ENCODE measurements at places on chromosomes 4 and X. TPM values are rescaled to one million over a fixed set of nuclear protein-coding genes. Genes with fewer than 3 reads are reported as not detected.

- no peak for DNase-seq
Observed at GRCh38 chrX:73847100-73847499, 284.1 kb downstream of the CHIC1 start.

DNA sequence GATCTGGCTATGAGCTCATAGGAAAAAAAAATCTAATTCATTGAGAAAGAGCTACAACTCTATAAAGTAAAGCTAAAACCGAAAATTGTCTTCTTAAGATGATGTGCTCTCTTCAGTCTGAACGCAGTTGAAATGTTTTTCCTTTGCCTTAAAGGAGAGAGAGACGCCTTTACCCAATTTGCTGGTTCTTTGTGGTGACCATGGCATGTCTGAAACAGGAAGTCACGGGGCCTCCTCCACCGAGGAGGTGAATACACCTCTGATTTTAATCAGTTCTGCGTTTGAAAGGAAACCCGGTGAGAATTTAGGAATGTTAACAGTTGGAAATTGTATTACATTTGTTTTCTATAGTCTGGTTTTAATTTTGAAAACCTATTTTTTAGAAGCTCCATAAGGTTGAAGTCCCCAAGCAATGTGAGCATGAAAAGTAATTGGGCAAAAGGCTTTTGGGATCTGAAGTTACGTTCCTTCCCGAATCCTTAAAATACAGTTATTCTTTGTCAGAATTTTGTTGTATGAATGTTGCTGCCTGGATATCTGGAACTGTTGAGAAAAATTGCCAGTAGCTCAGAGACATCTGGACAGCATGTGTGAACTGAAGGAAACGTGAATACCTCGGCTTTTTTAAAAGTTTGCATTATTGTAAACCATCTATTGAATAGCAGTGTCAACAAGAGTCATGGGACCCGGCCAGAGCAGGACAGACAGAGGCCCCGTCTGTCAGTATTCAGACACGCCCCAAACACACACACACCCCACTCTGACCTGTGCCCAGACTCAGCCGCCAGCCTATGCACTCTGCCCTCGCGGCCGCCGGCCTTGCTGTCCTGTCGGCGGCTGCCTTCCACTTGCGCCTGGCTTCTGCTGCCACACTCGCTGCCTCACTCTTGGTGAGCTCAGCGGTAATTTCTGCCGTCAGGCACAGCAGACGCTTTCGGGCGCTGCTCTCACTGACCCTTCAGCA, 9.9 kb downstream of the PIGG start:
- DNase-seq = no peak

- DNase-seq = no peak
Observed at GRCh38 chrX:1164322-1165288, 47.8 kb downstream of the CRLF2 start.

DNA sequence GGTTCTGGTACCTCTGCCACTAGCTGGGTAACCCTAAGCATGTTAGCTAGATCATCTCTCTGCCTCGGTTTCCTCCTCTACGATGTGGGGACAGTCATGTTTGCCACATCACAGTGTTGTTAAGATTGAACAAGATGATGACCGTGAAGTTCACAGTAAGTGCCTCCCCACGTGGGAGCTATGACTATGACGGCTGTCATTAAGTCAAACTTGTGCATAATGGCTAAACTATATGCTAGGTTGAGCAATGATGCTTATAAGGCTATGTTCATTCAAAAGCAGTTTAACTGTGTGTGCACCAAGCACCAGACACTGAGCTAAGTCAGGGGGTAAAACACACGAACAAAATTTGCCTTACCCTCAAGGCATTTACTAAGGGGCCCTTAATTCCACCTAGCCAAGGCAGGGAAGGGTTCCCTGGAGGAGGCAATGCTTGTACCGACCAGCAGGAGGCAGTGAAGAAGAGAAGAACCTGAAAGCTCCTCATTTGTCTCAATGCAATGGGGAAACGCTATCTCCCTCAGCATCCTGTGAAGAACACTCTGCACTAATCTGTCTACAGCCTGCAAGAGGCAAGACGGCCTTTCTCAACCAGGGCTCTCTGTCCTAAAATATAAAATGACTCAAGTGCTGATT, 52.9 kb downstream of the MAP7D2 start:
- DNase-seq = no peak

GRCh38 chr4:986428-986878, 391 bp upstream of the IDUA start:
- DNase-seq = no peak

GRCh38 chr4:2059046-2059725, at the start of gene NAT8L:
Gene NAT8L (plus strand): TSS chr4:2059327. CDS start chr4:2059512, 185 bp downstream.
- no peak for DNase-seq

- DNase-seq = no peak
Observed at GRCh38 chr4:83417566-83417965, 38.1 kb downstream of the HELQ start.

- no peak for DNase-seq
Observed at GRCh38 chr4:10007436-10007740, 13.9 kb downstream of the SLC2A9 start.

GRCh38 chr4:53651156-53651735, 60.0 kb upstream of the LNX1 start:
- peak; percentile 21 for DNase-seq

- DNase-seq = no peak
Observed at GRCh38 chr4:105171912-105172311, 25.2 kb downstream of the TET2 start.

DNA sequence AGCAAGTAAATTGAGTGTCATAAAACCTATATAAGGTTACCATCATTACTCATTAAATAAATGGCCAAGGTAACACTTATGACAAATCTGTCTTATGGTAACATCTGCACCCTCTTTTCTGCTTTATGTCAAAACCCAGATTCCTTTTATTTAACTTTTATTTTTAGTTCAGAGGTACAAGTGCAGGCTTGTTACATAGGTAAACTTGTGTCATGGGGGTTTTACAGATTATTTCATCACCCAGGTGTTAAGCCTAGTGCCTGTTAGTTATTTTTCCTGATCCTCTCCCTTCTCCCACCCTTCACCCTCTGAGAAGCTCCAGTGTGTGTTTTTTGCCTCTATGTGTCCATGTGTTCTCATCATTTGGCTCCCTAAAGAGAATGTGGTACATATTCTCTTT, 930.7 kb downstream of the CCSER1 start:
- no peak for DNase-seq

GRCh38 chrX:74286950-74287740, 16.8 kb upstream of the ZCCHC13 start:
- peak; percentile 37 for DNase-seq

- no peak for DNase-seq
Observed at GRCh38 chr4:172392741-172393140, 579.5 kb downstream of the GALNTL6 start.

DNA sequence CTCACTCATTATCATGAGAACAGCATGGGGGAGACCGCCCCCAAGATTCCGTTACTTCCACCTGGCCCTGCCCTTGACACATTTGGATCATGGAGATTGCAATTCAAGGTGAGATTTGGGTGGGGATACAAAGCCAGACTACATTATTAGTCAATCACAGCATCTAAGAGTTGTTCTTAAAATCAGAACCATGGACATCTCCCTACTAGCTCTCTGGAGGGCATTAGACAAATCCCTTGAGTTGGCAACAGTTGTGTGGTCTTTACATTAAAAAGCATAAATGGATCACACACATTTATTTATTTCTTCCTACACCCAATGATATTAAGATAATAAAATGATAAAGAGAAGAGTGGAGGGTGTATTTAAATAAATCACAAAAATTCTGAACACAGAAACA, 262.8 kb upstream of the VCX start:
- no peak for DNase-seq

GRCh38 chr4:152920768-152921167, 15.4 kb upstream of the FHDC1 start:
- DNase-seq = no peak

GRCh38 chr4:165379678-165380064, 863 bp downstream of the CPE start:
- DNase-seq = peak; percentile 44

DNA sequence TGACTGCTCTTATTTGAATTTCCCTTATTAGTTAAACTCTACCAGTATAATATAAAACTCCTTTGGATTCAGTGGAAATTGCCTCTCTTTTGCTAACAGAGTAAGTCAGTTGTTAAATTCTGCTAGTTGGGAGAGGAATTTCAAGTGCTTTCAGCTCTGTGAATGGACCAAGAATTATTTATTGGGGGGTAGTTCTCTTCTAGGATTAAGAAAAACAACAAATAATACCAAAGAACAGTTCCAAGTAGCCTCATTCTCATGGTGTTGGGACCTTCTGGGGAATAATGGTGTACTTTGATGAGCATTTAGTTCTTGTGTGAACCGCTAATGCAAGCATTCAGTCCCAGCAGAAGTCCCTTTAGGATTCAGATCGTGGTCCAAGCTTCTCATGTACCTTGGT, 11.6 kb downstream of the SPARCL1 start:
- DNase-seq = no peak

DNA sequence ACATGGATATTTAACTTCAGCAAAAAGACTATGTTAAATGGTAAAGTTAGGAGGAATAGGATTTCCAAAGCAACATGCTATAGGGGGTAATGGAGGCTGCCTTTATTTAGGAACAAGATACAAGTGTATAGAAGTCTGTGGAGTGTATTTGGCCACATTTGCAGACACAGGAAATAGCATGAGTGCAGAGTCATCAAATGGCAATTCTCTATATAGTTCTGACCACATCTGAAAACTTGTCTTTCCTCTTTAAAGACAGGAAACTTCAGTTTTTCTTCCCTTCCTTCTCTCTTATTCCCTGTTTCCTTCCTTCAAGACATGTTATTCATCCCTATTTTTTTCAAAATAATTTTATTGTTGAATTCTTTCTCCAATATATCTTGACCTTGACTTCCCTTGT, 119.3 kb upstream of the PITX2 start:
- DNase-seq = no peak

GRCh38 chr4:107950746-107951540, 19.6 kb downstream of the CYP2U1 start:
- DNase-seq = no peak

DNA sequence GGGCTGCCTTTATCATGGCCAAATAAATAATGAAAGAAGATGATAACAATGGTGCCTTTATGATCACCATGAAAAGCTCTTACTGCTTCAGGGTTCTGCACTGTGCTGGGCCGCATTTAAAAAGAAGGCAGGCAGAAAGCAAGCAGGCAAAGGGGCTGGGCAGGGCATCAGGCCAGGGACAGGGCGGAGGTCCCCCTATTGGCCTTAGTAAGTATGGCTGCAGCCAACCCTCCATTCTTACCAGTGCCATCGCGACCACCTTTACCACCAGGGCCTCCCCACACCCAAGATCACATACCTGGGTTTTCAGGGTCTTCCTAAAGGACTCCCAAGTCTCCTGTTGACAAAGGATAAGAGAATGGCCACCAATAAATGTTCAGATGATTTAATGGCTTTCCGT, 38.9 kb downstream of the CNGA2 start:
- no peak for DNase-seq

- no peak for DNase-seq
Observed at GRCh38 chr4:15694431-15694830, 8.4 kb upstream of the BST1 start.

DNA sequence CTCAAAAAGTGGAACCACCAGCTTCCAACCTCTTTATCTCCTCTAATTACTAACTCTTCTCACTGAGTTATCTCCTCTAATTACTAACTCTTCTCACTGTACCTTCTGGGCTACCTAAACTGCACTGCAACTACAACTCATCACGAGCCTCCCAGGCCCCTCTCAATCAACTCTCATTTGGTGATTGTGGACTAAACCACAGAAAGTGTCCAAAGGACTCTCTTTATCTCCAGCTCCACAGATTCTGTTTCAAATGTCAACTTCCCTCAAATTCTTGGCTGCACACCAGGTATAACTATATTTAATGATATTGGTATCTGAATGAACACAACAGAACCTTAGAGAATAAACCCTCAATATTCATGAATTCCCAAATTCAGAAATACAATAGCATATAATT, 182.9 kb downstream of the MAML3 start:
- no peak for DNase-seq

DNA sequence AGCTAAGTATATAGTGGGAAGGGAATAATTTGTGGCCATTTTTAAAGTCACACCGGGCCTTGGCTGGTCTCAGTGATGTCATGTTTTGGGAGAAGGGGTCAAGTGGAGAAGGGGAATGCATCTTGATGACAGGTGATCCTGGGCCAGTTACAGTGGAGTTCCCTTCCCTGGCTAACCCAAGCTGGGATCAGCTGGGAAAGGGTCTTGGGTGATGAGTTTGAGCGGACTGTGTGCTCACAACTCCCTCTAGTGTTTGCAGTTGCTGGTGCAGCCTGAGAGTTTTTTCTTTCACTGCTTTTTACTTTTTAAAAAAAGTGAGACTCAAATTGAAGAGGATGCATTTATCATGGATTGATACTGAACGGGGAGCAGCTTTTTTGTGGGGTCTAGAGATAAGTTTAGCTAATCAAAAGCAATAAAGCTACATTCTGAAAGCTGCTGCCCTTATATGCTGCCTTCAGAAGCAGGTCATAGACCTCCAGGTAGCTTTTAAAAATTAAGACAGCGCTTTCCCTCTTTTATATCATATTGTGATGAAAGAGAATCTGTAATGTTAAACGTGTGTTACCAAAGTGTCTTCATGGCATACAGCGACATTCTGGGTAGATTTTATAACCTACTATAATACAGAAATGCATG, 164.7 kb downstream of the DCLK2 start:
- no peak for DNase-seq

- DNase-seq = peak; percentile 84
Observed at GRCh38 chr4:144627663-144628076, 18.3 kb upstream of the HHIP start.

DNA sequence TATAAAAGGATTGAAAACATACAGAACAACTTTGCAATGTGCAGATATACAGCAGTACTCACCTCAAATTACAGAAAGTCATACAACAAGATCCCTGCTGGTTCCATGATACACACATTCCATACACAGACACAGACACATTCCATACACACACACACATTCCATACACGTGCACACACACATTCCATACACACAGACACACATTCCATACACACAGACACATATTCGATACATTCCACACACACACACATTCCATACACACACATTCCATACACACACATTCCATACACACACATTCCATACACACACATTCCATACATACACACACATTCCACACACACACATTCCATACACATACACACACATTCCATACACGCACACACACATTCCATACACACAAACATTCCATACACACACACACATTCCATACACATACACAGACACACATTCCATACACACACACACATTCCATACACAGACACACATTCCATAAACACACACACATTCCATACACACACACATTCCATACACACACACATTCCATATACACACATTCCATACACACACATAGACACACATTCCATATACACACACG, 13.7 kb downstream of the LINC00632 start:
- DNase-seq = peak; percentile 68

EMCN gene
- polyA plus RNA-seq = not detected

MFAP3L gene
- 0.49 TPM for polyA plus RNA-seq

SUPT20HL2 gene
- polyA plus RNA-seq = not detected

PRKG2 gene
- polyA plus RNA-seq = 8.6 TPM

SMPX gene
- polyA plus RNA-seq = not detected

NUDT11 gene
- polyA plus RNA-seq = 15.2 TPM

SLC2A9 gene
- 3.9 TPM for polyA plus RNA-seq

AR gene
- polyA plus RNA-seq = 12.5 TPM

ZCCHC18 gene
- 0.48 TPM for polyA plus RNA-seq

F11 gene
- not detected for polyA plus RNA-seq

SLITRK2 gene
- 0.58 TPM for polyA plus RNA-seq

HTR2C gene
- not detected for polyA plus RNA-seq

ADAM29 gene
- not detected for polyA plus RNA-seq

GAGE1 gene
- not detected for polyA plus RNA-seq

HSFX1 gene
- polyA plus RNA-seq = 0.15 TPM
